ENCODE measurements at places on chromosomes 1 and 21. TPM values are rescaled to one million over a fixed set of nuclear protein-coding genes. Genes with fewer than 3 reads are reported as not detected.

WDR26 gene
- total RNA-seq, result 57.2 TPM

- no peak for DNase-seq
Observed at GRCh38 chr21:17784604-17785402, 34.4 kb downstream of the C21orf91 start.

DNA sequence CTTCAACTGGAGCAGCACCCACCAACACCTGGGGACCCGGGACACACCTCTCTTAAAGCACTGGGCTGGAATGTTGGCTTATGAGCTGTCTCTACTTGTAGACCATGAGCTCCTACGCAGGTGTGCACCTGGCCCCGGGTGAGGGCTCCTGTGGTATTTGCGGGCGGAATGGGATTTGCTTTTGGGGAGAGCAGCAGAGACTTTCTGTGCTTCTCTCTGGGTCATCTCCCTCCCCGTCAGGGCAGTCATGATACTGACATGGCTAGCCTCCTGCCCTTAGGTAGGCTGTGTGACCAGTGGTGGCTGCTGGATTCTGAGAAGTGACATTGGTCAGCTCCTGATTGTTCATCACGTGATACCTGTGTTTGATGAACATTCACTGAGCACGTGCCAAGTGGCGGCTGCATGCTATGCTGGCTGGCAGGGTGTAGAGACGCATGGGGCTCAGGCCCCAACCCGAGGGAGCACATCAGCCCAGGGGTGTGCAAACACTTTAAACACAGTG, 9.0 kb upstream of the ZBTB21 start:
- no peak for DNase-seq

SAMD11 gene
- total RNA-seq, result 11.5 TPM

DNA sequence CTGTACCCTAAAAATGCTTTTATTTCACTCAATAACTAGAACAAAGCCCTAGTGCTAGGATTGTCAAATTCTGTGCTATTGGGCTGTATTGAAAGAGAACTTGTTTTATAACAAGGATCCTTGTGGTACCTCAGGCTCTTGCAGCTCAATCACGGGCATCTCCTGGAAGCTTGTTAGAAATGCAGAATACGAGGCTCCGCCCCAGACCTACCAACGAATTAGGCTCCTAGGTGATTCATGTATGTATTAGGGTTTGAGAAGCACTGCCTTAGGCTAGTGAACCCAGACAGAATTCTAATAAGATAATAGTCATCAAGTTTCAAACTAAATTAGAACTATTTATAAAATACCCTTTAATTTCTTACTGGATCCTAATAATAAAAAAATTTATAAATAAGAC, 45.6 kb downstream of the ZZZ3 start:
- DNase-seq, result no peak

DNA sequence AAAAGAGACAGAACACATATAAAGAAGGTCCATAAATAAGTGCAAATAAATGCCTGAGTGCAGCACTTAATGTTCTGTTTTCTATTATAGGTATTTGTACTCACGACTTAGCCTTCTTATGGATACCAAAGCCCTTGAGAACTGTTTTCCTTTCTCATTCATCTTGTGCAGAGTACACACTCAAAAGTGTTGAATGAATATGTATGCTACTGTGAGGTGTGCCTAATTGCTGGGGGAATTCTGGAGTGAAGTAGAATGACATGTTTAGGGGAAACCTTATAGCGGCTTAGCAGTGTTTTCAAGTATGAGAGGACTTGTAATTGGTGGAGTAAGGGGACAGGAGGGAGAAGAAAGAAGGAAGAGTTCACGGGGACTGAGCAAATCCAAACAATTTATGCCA, 157.6 kb downstream of the CACNA1E start:
- no peak for DNase-seq

GRCh38 chr1:199734186-199734585, 293.3 kb upstream of the NR5A2 start:
- no peak for DNase-seq

DNA sequence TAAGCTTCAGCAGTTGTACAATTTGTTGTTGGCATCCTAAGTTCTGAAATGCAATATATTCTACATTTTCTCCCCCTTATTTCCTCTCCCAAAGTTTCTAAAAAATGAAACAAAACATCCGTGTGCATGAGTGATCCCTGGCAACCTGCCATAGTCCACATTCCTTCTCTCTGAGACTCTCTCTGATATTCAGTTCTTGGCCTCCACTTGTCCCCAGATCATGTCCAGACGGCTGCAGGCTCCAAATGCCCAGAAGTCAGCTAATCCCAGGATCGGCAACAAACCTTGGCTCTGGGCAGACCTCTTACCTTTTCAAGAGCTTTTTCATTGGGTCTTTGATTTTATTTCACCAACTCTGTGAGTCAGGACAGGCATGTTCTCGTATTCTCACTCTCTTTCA, 187.8 kb downstream of the ETS2 start:
- peak; percentile 4 for DNase-seq

TNFSF4 gene
- total RNA-seq, result 0.89 TPM

DNA sequence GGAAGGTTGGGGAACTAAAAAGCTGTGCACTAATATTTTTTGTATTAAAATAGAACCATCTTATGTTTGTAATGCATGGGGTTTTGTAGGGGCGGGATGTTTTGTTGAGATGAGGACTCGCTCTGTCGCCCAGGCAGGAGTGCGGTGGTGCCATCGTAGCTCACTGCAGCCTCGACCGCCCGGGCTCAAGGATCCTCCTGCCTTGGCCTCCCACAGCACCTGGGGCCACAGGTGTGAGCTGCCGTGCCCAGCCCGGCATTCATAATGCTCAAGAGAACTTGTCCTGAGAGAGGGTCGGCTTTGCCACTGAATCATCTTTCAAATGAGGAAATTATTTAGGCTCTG, 3.0 kb upstream of the C1orf159 start:
- DNase-seq, result no peak

VASH2 gene
- total RNA-seq, result 5.7 TPM

DNA sequence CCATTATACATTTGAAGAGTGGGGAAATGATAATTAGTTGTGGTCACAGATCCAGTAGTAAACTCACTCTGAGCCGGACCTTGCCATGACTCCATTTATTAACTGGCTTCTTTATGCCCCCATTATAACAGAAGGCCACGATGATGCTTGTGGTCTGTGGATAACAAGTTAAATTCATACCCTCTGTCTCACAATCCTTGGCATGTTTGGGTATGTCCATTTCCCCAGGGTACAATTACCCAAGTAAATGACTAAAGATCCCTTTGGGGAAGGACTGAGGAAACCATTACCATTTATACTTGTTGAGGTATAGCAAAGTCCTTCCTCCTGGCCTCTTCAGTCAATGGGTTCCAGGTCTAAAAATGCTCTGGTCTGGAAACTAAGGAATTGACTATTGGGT, 7.3 kb upstream of the USP1 start:
- no peak for DNase-seq

DNA sequence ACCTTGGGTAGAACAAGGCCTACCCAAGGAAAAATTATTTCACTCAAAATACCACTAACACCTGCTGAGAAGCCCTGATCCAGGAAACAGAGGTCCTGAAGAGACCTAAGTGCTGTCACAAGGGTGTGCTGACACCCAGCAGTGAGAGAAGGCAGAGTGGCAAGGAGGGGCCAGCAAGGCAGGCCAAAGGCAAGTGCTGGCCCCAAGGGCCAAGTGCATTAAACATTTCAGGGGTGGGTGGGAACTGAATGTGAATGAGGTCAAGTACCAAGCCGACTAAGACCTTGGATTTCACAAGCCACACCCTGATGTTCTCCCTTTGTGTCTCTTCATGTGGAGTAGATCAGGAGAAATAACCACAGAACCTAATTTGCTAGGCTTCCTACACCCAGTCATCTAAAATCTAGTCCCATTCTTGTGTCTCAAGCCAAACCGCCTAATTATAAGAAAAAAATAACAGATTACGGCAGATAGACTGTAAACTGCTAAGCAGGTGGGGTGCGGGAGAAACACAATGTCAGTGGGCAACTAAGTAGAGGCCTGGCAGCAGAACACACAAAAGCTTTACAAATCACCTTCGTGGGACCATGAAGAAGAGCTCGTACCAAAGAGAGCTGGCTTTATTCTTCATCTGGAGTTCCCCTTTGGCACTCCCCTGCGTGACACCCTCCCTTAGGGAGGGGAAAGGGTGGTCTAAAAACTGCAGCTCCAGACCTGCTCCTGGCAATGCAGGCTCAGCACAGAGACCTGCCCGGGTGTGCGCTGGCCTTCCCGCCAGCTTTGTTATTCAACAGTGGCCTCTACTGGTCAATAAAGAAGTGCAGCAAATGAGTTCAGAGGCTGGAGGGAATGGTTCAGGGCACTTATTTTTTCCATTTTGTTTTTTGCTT, 8.7 kb downstream of the UBE2G2 start:
- DNase-seq, result peak; percentile 24

GRCh38 chr1:213279410-213279809, 228.4 kb downstream of the RPS6KC1 start:
- no peak for DNase-seq

DNA sequence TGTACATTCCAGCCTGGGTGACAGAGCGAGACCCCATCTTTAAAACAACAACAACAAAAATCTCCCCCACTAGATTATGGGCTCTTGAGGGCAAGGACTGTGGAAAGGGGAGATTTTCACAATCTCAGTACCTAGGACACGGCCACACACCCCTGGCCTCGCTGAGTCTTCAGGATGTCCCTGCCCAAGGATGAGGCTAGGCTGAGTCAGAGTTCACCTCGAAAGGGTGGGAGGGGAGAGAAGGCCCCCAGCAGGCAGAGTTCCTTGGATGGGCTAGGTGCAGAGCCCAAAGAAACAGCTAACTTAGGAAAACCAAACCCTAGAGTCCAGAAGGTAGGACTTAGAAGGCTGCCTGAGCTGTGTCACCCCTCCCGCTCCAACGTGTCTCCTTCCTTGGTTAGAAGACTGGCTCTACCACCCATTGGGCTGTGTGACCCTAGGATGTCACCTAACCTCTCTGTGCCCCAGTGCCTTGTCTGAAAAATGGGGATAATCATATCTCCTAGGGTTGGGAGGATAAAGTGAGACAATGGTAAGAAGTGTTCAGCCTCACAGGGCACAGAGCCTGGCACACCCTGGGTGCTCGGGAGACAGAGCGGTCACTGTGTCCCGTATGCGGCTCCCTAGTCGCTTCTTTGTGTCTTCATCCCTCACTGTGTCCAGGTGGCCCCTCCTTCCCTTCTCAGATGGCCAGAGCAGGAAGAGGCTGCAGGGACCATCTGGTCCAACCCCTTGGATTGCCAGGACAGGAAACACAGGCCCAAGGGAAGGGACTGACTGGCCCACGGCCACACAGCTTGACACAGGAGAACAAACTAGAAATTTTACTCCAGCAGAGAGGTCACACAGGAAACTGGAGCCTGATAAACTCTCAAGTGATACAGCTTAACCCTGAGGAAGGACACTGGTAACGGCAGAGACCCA, 11.2 kb downstream of the TRIM62 start:
- no peak for DNase-seq

OVAAL gene
- not detected for total RNA-seq

MAP10 gene
- total RNA-seq, result not detected

GRCh38 chr1:237133921-237134320, 91.9 kb downstream of the RYR2 start:
- DNase-seq, result no peak

KNCN gene
- total RNA-seq, result not detected

MPL gene
- total RNA-seq, result not detected

- no peak for DNase-seq
Observed at GRCh38 chr21:36120304-36120888, 14.5 kb upstream of the CBR3 start.

GRCh38 chr1:153058826-153059784, 1.8 kb upstream of the SPRR2A start:
- DNase-seq, result no peak

DNA sequence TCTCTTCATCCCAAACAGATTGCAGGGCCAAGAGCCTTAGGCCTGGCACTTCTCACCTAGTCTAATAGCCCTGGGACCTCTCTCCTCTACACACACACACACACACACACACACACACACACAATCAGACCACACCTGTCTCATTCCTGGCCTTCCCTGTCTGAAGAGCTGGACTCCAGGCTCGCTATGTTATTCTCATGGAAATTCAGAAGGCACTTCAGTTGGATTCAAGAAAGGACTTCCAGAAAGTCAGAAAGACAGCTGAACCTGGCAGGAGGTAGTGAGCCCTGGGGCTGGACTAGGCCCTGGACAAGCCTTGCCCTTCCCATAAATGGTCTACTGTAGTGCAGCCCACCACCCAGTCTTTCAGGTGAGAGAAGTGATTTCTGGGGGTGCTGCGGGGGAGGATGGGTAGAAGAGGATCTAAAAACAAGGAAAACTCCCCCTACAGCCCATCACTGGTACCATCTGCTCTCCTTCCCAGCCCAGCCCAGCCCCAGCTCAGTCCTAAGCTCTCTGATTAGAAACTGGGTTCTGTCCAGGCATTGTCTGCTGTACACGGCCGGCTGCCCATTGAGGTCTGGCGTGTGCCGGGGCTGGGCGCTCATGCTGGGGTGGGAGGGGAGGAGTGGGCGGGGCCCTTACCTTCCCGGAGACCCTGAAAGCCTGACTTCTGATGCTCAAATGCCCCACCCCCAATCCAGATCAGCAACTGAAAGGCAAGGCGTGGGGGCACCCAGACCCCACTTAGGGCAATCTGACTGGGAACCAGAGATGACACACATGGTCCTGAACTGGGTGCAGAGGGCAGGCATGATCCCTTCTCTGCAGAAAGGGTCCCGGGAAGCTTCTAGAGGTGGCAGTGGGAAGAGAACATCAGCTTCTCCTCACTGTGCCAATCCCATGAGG, 2.5 kb downstream of the KIF21B start:
- DNase-seq, result no peak

RIMKLA gene
- 4.9 TPM for total RNA-seq

All from HCT116 (cell line).